ENCODE measurements at places on chromosomes 13 and 19.
A peak's percentile ranks its signal among the peaks of the same experiment; 100 is the strongest.

- peak; percentile 75 for DNase-seq
Observed at GRCh38 chr13:36673838-36674326, at the start of gene SERTM1. TSS of gene SERTM1 (plus strand) at chr13:36674020. CDS start at chr13:36695079, 21,059 bp downstream.

- no peak for DNase-seq
Observed at GRCh38 chr19:18108897-18109296, 11.3 kb downstream of the MAST3 start.

DNA sequence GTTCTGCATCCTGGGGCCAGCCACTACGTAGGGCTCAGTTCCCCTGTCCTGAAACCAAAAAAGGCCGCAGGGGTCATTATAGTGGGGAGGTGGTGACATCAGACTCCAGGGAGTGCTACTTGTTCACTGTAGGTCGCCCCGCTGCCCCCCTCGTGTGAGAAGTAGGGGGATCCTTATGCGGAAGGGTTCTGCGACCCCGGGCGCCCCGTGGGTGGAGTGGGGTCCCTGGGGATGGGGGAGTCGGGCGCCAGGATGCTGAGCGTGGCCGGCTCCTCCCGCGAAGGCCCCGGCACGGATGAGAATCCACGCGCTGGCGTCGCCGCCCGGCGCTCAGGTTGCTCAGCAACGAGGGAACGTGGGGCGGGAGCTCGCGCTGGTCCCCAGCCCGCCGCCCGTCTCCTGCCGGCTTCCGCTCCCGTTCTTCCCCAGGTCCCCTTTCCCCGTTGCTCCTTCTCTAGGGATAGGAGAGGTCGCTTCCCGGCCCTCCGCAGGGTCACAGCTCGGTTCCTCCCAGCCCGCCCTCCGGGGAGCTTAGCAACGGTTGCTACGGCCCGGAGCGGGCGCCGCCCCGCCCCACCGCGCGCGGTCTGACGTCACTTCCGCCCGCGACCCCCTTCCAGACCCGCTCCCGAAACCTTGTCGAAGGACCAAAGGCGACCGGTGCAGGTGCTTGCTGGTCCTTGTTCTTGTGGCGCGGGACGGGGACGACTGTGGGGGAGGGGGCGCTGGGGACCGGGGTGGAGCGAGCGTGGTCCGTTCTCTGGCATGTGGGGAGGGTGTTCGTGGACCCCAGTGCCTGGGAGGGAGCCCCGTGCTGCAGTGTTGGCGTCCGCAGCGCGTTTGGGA, at the start of gene NAT14:
NAT14 (plus strand) TSS at position 596 of the 846 bp plus-strand sequence. CDS start 521 bp downstream, outside the sequence.
- peak; percentile 76 for DNase-seq

DNA sequence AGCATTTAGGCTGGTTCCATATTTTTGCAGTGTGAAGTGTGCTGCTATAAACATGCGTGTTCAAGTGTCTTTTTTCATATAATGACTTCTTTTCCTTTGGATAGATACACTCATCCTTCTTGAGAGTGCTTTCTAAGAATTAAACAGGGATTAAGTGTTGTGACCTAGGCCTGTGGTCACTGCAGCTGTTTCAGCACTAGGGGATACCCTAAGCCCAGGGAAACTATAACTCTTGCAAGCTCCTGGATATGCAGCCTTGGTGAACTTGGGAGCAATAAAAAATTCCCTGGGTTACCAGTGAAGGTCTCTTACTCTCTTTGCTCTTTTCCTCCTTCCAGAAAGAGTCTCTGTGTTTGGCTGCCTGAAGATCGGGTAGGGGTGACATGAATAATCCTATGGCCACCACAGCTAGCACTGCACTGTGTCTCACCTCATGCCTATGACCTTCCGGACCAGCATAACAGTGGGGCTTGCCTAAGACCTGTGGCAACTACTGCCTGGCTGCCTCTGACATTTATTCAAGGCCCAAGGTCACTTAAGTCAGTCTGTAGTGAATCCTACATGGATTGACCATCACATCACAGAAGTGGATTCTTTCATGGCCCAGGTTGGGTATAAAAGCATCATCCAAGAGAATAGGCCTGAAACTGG, 799.7 kb downstream of the DACH1 start:
- no peak for DNase-seq

DNA sequence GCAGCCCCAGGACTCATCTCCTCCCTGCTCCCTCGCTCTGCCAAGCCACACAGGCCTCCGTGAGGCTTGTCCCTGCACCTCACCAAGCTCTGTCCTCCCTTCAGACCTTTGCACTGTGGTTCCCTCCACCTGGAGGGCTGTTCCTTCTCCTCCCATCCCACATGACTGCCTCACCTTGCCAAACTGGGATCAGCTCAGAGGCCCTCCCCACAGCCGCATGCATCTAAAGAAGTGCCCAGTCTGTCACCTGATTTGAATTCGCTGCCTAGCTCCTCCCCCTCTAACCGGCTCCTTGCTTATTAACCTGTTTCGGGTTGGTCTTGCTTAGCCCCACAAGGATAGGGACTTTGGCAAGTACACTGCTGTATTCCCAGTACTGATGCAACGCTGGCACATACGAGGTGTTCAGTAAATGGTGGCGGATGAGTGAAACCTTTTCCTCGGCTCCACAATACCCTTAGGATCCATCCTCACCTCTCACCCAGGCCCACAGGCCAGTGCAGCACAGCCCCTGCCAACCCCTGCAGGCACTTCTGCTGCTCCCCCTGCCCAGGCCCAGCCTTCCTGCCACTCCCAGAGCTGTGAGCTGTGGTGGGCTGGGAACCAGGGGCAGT, 4.4 kb downstream of the AKT2 start:
- DNase-seq, result no peak

GRCh38 chr13:65855242-65855805, 1374.8 kb downstream of the PCDH9 start:
- DNase-seq, result no peak

- DNase-seq, result peak; percentile 96
Observed at GRCh38 chr19:52570000-52570861, at the start of gene ZNF701. TSS of gene ZNF701 (plus strand) at chr19:52570287. CDS start at chr19:52574148, 3,861 bp downstream.

DNA sequence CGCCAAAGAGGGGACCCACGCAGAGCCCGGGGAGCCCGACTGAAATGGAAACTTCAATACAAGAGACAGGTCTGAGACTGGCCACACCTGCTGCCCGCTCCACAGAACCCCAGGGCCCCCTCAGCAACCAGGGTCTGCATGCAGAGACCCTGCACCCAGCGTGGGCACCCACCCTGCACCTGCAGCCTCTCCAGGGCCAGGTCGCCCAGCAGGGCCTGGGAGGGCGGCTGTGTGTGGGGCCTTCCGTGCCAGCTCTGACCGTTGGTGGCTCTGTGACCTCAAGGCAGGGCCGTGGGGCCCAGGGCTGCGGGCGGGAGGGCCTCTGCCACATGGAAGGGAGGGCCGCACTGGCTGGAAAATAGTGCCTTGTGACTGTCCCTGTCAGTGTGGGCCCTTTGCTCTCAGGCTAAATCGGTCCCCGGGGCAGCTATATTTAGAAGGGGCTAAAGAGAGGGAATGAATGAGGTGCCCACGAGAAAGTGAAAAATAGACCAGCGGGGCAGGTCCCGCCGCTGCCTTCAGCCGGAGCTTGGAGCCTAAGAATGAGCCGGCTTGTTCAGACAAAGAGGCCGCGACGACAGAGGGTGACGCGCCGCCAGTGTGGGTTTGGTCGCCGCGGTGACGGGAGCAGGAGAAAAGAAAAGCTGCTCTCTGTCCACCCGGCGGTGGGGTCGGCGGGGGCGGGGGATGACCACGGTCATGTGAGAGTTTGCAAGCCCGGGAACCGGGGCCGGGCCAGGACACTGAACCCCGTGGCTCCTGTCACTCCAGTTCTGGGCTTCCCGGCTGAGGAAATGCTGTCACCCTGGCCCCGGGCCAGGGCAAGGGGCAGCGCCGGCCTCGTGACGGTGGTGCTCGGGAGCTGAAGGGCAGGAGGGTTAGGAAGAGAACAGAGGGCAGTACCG, 70.5 kb downstream of the GADD45B start:
- DNase-seq, result peak; percentile 60

DNA sequence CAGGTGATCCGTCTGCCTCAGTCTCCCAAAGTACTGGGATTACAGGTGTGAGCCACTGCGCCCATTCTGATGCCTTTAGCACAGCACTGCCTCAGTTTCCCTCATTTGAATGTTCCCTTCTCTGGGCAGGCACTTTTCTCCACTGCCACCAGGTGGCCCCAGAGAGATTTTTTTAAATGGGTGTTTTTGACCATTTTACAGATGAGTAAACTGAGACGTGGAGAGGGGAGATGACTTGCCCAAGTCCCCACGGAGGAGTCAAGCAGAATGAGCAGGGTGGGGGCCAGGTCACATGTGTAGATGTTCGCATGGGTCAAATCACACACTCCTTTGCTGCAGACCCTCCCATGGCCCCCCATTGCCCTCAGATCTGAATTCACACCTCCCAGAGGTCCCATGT, 3.2 kb upstream of the PDE4C start:
- DNase-seq, result no peak

- no peak for DNase-seq
Observed at GRCh38 chr13:97911311-97912138, 42.0 kb upstream of the IPO5 start.

GRCh38 chr13:72808917-72809500, 27.1 kb downstream of the PIBF1 start:
- DNase-seq, result no peak

- no peak for DNase-seq
Observed at GRCh38 chr19:3351702-3352447, 14.5 kb upstream of the NFIC start.

DNA sequence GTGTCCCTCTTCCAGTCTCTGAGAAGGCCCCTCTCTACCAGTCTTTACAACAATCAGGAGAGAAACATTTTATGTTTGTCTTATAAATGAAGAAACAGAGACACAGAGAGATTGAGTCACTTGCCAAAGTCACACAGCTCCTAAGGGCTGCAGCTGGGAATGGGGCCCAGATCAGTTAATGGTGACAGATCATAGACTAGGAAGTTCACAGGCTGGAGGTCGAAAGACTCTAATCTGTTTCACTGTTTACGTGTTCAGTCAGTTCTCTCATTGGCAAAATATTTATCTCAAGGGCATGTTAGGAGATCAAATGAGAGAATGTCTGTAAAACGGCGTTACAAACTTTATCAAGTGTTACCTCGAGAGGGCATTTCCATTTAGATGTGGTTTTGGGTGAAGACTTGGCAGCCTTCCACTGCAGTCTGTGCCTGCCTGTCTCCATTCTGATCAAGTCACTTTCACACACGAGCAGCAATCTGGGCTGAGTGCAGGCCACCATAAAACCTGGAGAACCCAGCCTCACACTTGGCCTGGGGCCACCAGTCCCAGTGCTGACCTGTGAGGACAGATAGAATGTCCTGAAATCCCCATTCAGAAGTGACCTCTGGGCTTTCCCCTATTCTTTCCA, 65.1 kb downstream of the SIAH3 start:
- DNase-seq, result no peak

- DNase-seq, result no peak
Observed at GRCh38 chr19:28980236-28980868, 232.6 kb downstream of the UQCRFS1 start.

DNA sequence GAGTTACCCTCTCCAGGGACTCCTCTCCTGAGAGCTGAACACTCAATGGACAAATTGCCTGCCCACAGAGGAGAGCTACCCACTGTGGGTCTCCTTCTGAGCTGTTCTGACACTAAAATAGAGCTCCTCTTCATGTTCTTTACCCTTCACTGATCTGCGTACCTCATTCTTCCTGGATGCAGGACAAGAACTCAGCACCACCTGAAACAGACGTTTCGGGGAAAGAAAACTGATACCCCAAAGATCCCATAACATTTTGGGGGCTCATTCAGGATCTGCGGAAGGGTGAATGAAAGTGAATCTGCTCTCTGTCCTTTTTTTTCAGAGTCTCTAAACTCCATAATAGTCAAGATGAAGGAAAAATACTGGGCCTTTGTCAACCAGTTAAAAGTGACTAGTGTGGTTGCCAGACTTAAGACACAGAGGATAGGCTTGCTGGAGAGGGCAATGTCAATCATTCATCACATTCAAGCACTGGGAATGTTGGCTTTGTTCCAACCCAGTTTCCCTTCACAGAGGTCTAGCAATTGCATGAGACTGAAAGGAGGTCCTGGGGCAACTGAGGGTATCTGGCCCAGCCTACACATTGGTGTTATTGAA, 136.7 kb upstream of the SLITRK6 start:
- DNase-seq, result no peak

GRCh38 chr19:7894612-7895309, 6.5 kb downstream of the LRRC8E start:
- DNase-seq, result no peak

- DNase-seq, result no peak
Observed at GRCh38 chr13:21739771-21740170, 68.9 kb downstream of the FGF9 start.

DNA sequence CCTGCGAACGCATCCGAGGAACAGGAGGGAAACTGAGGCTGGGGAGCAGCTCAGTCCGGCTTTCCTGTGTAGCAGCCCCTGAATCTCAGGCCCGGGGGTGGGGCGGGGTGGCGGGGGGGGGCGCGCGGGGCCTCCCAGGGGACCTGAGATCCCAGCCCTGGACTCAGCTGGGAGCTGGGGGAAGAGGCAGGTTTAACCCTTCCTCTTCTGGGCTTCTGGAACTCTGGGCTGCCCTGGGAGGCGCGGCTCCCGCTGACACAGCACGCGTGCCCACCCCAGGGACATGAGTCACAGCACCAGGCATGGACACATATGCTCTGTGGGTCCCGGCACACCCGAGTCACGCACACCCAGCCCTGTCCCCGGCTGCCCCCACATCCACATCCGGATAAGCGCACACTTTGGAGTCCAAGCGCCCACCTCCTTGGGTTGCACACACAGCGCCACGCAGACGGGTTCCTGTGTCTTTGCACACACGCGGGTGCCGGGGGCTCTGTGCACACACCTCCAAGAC, 3.5 kb upstream of the CIRBP start:
- DNase-seq, result peak; percentile 71
